ENCODE measurements at places on chromosomes 7 and 10.
A peak's percentile ranks its signal among the peaks of the same experiment; 100 is the strongest.

DNA sequence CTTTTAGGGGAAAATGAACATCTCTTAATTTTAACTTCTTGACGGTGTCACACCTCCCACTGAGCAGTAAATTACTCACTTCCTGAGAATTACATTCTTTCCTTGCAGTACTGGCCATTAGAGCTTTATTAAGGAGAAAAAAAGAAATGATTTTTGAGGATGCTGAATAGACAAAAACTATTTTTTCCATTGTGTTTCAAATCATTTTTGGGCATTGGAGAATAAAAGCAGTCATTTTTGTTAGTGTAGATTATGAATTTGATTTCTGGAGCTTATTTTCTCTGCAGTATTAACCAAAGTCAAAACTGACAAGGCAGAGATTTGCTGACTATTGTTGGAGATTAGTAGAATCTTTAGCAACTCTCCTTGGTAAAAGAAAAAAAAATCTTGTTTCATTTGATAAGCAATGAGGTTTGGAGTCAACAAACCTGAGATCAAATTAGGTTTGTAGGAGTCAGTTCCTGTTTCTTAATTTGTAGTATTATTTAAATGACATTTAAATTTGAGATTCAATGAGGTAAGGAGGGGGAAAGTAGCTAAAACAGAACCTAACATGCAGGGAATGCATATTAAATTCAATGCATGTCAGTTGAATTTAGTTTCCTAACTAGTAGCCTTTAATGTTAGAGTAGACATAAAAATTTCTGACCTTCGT, 70.6 kb downstream of the AP3M1 start:
- DNase-seq: no peak

- no peak for DNase-seq
Observed at GRCh38 chr10:133400624-133401424, 6.9 kb downstream of the MTG1 start.

DNA sequence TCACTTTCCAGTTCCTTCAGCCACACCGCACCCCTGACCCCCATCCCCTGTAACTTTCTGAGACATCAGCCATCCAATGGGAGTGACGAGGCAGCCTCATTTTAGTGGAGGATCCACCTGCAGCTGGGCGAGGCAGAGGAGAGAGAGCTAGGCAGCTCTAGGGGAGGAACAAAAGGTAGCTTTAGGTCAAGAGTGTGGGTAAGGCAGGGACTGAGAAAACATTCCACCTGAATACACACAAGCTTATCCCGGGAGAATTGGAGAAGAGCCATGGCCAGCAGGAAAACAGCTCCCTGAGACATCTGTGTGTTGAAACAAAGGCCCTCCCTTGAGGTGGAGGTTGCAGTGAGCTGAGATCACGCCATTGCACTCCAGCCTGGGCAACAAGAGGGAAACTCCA, 6.7 kb upstream of the KLRG2 start:
- DNase-seq: peak; percentile 80

DNA sequence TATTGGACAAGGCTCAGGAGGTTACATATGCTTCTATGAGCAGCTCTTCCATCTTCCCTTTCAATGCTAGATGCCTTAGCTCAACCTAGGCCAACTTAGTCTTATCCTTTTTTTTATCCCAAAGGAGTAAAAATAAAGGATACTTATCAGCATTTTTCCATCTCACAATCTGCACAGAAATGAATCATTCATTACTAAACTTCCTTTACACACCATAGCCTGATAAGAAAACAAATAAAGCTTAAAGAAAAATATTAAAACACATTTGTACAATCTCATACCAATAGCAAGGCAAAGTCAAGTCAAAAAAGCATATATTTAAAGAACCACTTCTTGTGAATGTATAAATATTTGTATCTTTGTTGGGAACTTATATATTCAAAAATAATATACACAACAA, 407.4 kb downstream of the GRM8 start:
- no peak for DNase-seq

- no peak for DNase-seq
Observed at GRCh38 chr7:127460077-127460476, 67.6 kb upstream of the ZNF800 start.

DNA sequence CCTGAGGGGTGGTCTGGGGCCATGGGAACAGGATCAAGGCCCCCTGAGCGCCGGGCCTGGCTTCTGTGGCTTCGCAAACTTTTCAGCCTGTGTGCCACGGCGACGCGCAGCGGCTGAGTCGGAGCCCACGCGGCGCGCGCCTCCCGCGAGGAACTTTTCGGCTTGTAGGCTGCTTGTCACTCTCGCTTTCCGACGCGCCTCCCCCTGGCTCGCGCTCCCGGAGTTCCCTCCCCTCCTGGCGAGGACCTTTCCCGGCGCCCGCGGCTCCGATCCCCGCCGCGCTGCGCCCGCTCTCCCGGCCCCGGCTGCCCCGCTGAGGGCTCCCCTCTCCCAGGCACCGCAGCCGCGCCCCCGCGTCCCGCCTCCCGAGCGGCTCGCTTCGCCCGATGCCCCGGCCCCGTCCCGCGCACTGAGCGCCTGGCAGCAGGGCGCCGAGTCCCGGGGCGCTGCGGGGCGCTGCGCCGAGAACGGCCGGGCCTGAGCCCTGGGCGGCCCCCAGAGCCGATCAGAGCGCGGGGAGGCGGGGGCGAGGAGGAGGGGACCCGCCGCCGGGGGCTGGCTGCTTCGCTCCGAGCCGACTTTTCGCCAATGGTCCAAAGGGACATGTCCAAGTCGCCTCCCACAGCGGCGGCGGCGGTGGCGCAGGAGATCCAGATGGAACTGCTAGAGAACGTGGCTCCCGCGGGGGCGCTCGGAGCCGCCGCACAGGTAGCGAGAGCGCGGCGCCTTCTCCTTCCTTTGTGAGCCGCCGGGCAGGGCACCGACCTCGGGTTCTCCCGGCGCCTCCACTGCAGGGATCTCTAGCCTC, at the start of gene CACNB2:
Gene CACNB2, plus strand, starts transcription at position 276 of the 808 bp plus-strand sequence.
- no peak for DNase-seq

DNA sequence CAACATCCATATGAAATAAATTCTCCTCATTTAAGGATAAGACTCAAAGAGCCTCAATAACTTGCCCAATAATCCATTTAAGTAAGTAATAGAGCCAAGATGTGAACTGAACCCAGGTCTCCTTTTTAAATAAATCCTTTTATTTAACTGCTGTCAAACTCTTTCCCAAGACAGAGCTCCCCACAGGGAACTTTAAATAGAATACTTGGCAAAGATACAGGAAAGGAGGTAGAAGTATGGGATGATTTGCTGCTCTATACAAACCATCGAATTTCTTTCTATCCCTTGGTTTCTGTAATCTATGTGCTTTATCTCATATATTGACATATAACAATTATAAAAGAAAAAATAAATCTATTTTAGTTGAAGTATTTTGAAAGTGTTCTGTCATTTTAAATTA, 295.9 kb downstream of the CSTF2T start:
- no peak for DNase-seq

DNA sequence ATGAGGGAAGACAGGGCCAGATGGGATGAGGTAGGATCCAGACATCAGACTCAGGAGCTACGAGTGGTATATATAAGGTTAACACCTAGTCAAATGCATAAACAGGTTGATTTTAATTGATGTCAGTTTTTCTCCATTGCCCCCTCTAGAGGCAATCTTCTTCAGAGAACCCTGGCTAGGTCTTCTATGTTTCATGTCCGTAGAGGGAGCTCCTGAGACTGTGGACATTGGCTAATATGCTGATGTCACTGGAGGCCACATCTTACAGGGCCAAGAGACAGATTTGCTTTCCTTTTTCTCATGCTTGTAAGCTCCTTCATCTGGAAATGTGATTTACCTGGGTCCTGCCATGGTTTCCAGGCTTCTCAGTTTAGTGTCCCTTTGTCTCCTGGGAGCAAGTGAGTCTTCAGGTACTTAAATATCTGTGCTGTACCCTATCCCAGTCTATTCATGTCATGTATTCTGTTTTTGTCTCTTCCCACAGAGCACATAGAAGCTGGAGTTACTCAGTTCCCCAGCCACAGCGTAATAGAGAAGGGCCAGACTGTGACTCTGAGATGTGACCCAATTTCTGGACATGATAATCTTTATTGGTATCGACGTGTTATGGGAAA, 161.6 kb upstream of the PRSS1 start:
- no peak for DNase-seq

DNA sequence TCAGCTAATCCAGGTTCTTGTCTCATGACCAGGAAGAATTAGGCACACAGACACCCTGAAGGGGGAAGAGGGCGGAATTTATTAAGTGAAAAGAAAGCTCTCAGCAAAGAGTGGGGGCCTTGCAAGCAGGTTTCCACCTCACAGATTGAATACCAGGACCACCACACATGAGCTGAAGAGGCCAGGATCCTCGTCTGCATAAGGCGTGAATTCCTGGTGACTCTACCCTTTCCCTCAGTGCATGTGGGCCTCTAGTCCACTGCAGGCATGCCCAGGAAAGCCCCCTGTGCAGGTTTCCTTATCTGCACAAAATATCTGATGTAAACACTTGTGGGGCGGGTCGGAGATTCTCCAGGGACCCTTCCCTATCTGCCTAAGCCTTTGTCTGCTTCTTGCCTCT, 782.1 kb upstream of the LRRN3 start:
- no peak for DNase-seq

- no peak for DNase-seq
Observed at GRCh38 chr7:120023494-120024167, 249.3 kb upstream of the KCND2 start.

GRCh38 chr10:67242528-67242927, 316.7 kb downstream of the LRRTM3 start:
- DNase-seq: no peak

GRCh38 chr10:35262436-35262835, 73.9 kb upstream of the CCNY start:
- DNase-seq: no peak

GRCh38 chr10:128437786-128438345, 311.6 kb upstream of the MKI67 start:
- DNase-seq: no peak

- DNase-seq: no peak
Observed at GRCh38 chr10:14020037-14020664, 310.6 kb downstream of the FRMD4A start.

DNA sequence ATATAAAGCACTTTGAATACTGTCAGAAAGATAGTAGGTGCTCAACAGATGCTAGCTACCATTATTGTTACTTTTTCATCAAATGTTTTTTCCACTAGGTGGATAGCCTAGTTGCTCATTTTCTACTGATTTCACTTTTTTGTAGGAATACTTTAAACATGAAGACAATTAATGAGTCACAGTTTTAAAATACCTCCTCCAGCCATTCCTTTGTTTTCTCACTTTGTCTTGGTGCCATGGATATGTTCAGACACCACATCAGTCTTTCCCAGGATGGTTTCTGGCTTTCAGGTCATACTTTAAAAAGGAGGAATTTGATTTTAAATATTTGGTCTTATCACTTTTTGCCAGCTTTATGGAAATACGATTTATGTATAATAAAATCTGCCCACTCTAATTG, 147.1 kb upstream of the MGMT start:
- no peak for DNase-seq

DNA sequence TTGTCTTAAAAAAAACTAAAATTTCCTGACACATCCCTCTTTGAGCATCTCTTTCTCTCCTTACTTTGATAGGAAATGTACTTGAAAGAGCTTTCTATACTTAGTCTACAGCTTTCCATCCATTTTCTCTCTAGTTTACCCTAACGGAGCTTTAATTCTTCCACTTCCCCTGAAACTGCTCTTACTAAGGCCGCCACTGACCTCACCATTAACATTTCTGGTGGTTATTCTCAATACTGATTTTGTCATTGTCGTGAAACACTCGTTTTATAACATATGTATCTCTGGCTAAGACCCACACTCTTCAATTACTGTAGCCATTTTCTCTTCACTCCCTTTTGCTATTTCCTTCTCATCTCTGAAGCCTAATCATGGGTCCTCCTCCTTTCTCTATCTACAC, 262.0 kb upstream of the FERD3L start:
- DNase-seq: no peak

GRCh38 chr7:55552320-55553023, 19.8 kb downstream of the VOPP1 start:
- no peak for DNase-seq

GRCh38 chr10:86862786-86863483, 94.5 kb downstream of the MMRN2 start:
- DNase-seq: no peak

DNA sequence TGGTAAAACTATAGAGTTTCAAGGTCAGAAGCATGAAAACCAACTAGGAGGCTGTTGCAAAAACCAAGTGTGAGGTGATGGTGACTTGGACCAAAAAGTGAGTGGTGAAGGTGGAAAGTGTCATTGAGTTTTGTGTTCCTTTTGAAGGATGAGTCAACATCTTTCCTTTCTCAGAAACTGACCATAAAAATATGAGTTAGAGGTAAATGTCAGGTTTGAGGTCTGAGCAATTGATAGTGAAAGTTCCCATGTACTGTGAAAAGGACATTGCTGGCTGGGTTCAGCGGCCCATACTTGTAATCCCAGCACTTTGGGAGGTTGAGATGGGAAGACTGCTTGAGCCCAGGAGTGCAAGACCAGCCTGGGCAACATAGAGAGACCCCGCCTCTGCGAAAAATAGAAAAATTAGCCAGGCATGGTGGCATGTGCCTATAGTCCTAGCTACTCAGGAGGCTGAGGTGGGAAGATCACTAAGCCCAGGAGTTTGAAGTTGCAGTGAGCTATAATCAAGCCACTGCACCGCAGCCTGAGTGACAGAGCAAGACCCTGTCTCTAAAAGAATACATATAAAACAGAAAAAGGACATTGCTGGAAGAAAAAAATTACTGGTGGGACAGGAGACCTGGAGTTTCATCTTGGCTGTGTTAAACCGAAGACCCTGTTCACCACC, 89.3 kb upstream of the ARID5B start:
- DNase-seq: no peak

DNA sequence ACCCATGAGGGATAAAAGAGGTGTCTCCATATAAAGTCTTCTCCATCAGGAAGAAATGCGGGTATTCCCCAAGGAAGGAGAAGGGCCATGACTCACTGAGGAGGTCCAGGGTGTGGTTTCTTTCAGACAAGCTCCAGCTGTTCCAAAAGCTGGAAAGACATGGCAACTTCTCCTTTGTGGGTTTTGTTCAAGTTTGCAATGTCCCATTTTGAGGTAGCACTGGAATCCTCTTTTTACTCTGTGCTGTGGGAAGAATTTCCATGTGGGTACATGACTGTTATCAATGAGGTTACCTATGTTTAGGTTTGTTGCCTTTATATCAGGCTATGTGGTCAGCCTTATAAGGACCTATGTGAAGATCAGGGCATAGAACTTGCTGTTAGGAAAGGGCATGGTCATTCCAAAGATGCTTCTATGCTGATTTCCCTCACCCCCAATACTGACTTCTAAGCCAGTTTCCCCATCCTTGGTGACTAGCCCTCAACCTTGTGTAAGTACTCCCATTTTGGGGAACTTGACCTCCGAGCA, 697.5 kb downstream of the INHBA start:
- DNase-seq: no peak

- no peak for DNase-seq
Observed at GRCh38 chr10:127456122-127456521, 93.0 kb upstream of the NPS start.
